ENCODE measurements at places on chromosomes 11 and 22. TPM values are rescaled to one million over a fixed set of nuclear protein-coding genes. Genes with fewer than 3 reads are reported as not detected.

The CACNA1I gene
- 0.07 TPM for polyA plus RNA-seq

The PRG3 gene
- 0.22 TPM for polyA plus RNA-seq

The CCDC81 gene
- polyA plus RNA-seq, result 1.2 TPM

The OR8D4 gene
- polyA plus RNA-seq, result 0.01 TPM

The ESAM gene
- polyA plus RNA-seq, result 78.8 TPM

The FAM89B gene
- 28.7 TPM for polyA plus RNA-seq

The NRXN2 gene
- polyA plus RNA-seq, result 15.5 TPM

The MYOD1 gene
- polyA plus RNA-seq, result not detected

The TEX54 gene
- 0.17 TPM for polyA plus RNA-seq

The CCS gene
- polyA plus RNA-seq, result 49.3 TPM

The SPDYC gene
- not detected for polyA plus RNA-seq

The NAALAD2 gene
- 30.0 TPM for polyA plus RNA-seq

The TUB gene
- 23.9 TPM for polyA plus RNA-seq

The NELL1 gene
- 3.0 TPM for polyA plus RNA-seq

The NUP50 gene
- polyA plus RNA-seq, result 43.3 TPM

The SYT13 gene
- 14.1 TPM for polyA plus RNA-seq

The ENTHD1 gene
- not detected for polyA plus RNA-seq
